Stimulated activated CD8-positive, alpha-beta memory T cell treated with anti-CD3 and anti-CD28 coated beads, Interleukin-12 subunit alpha, Interleukin-12 subunit beta, amount 100 ng/mL, for 4 hours (primary cell): ENCODE measurements at places on chromosomes 2 and 18.

DNA sequence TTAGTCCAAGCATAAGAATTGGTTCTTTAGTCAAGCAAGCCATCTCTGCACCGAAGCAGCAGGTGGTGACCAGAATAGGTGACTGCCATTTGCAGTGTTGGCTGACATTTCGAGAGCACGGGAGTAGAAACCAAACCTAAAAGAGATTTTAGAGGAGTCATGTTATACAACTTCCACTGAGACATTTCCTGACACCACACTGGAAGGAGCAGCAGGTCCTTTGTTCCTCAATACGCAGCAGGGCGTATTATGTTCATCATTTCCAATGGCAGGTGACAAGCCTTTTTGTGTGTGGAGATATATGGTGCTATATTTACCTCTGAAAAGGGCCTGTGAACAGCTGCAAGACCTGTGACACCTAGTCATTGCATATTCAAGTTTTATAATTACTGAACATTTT lies 418.8 kb upstream of the NETO1 start:
- no peak for DNase-seq

DNA sequence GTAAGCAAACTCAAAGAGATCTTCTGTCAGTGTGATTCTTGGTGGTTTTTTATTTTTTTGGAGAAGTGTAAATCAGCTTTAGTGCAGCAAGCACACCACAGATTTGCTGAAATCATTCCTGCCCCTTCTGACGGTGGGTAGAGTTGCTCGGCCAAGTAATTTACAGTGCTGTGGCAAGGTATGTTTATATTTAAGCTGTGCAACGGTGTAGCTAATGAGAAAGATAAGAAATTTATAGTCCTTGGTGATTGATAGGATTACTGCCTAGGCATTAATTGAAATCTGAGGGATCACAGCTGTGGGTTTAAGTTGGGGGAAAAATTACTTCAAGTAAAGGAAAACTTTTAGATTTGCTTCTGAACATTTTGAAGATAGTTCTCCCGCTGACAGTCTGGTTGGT lies 286.6 kb downstream of the AGAP1 start:
- DNase-seq = no peak

- DNase-seq = no peak
Observed at GRCh38 chr18:74856928-74857327, 259.3 kb downstream of the ZNF407 start.

GRCh38 chr2:60834270-60834717 lies 47.1 kb upstream of the REL start:
- no peak for DNase-seq

DNA sequence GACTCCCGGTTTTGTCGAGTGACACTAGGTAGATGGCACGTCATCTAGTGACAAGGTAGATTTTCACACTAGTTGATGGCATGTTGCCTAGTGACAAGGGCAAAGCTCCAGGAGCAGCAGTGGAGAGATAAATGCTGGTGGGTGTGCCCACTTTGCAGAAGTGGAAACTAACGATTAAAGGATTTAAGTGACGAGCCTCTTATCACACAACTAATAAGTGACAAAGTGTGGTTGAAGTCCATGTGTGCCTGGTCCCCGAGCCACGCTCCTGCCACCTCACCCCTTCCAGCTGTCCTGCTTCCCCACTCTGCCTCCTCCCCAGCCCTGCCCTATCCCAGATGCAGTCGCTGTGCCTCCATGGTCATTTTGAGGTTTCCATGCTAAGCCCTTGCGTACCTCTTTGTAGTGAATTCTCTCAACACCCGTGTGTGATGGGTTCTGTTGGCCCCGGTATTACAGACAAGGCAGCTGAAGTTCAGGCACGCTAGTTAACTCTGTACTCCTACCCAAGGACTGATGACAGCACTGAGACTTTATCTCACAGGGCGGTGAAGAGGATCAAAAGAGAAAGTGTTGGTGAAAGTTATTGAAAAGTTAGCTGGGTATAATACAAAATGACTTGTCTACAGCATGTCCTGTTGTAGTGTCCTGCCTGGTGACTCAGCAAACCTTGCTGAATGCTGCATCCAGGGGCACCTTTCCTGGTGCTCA lies 113.4 kb upstream of the GLI2 start:
- no peak for DNase-seq

GRCh38 chr2:96921561-96922319 lies 51.9 kb upstream of the SEMA4C start:
- DNase-seq = no peak

- DNase-seq = no peak
Observed at GRCh38 chr2:219553463-219553963, 9.7 kb downstream of the TMEM198 start.

GRCh38 chr2:191051177-191051576 lies 37.2 kb upstream of the STAT1 start:
- DNase-seq = no peak

- DNase-seq = no peak
Observed at GRCh38 chr2:214261683-214262082, 149.2 kb upstream of the VWC2L start.

GRCh38 chr2:239819974-239820555 lies 205.1 kb downstream of the NDUFA10 start:
- DNase-seq = no peak

GRCh38 chr2:122530814-122531213 lies 775.4 kb downstream of the TSN start:
- no peak for DNase-seq

DNA sequence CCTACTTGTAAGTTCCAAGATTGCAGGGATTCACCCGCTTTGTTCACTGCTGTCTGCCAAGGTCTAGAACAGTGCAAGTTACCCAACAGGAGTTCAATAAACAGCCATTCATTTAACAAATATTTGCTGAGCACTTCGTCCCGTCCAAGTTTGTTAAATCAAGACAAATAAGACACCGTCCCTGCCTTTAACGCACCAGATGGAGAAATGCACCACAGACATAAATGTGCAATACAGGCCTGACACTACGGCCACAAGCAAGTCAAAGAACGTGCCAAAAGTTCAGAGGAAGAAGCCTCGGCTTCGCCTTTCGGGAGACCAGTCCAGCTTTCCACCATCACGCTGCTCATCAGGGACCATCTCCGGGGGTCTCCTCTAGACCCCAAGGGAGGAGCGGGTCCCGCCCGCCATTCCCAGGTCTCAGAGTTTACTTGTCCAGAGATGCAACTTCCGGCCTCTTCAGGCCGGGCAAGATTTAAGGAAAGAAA lies 429 bp downstream of the C2orf76 start:
- no peak for DNase-seq

GRCh38 chr18:58861353-58861752 lies 3.3 kb upstream of the ZNF532 start:
- DNase-seq = no peak

- no peak for DNase-seq
Observed at GRCh38 chr2:200446612-200447011, 63.3 kb downstream of the KCTD18 start.

GRCh38 chr2:173734797-173735196 lies 230.4 kb downstream of the SP3 start:
- DNase-seq = no peak

GRCh38 chr2:108634576-108635160 lies 84.6 kb upstream of the RANBP2 start:
- no peak for DNase-seq

DNA sequence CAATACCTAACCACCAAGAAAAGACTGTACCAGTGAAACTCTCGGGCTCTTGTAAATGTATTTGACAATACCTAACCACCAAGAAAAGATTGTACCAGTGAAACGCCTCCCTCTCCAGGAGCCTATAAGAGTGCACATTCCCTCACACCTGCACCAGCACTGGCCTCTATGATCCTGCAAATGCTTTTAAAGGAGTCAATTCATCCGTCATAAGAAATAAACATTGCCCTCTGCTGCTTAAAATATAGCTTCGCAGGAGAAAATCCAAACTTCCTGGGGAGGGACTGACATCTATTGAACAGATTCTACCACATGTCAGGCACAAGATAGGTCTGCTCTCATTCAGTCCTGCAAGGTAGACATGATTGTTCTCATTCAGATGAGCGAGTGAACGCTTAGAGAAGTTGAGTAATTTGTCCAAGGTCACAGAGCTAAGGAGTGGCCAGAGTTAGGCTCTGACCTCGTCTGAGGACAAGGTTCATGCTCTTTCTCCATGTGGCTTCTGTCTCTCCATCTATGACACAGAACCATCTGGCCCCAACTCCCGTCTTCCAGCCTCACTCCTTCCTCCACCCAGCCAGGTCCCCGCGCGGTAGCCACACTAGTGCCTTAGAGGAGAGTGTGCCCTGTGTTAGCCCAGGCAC lies 38.7 kb downstream of the MCFD2 start:
- DNase-seq = no peak

- DNase-seq = no peak
Observed at GRCh38 chr2:85445316-85446295, 27.1 kb downstream of the SH2D6 start.

GRCh38 chr2:176178038-176178756 lies 10.3 kb upstream of the HOXD1 start:
- DNase-seq = no peak

- no peak for DNase-seq
Observed at GRCh38 chr2:8412082-8412481, 269.8 kb upstream of the ID2 start.

GRCh38 chr2:24402242-24403097 lies 42.1 kb upstream of the ITSN2 start:
- no peak for DNase-seq

- no peak for DNase-seq
Observed at GRCh38 chr2:47697000-47697601, 85.8 kb upstream of the MSH6 start.

DNA sequence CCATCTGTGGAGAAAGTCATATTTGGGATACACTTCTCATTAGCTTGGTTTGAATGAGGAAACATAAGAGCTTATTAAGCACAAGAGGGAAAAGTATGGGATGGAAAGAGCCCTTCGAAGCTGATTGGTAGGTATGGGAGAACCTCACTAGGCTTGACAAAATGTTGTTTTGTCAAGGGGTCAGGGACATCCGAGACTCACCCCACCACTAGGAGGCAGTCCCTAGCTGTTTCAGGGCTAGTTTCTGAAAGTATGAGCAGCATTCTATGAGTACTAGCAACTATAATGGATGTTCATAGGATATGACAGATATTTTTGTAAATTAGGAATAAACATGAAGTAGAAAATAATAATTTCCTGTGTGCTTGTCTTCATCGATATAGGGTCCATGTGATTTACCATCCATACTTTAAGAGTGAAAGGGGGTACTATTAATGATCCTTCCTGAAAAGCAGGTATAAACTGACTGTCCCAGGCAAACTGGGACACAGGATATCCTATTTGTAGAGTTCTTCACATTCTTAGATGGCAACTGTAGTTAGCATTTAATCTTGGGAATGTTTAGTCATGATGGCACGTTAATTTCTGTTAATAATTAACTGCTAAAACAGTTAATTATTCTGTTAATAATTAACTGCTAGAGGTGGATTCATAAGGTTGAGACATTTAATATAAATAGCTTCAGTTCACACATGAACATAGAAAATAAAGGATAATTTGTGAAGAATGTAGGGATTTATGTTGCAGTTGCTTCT lies 28.4 kb downstream of the OTX1 start:
- DNase-seq = no peak

DNA sequence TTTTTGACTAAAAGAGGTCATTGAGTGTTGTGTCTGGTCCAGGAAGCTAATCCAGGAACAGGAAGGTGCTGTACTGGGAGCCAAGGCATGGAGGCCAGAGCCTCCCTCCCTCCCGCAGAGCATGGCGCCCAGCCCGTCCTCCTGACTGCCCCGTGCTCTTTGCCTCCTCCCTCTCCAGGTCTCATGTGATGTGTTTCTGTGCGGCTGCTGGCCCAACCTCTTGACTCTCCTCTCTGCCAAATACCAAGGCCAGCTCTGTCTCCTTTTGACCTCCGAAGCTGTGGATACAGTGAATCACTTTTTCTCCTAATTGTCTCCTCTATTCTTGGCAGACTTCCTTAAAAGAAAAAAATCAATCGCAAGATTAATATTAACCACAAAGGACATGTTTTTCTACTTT lies 284.1 kb downstream of the PHLPP1 start:
- no peak for DNase-seq

DNA sequence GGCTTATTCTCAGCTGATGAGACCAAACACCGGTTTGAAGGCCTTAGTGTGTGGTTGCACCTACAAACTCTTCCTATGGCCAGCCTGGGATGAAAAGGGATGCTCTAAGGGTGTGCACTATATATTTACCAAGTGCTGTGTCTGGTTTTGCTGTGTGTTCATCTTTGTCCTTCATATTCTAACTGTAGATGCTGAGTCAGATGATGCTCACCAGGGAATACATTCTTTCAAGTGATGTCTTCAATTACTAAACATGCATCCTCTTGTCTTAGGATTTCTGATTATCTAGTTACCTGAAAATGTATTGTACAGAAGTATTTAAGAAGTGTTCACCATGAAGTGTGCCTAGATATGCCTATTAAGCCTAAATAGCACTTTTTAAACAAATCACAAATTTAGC lies 1111.6 kb upstream of the ZEB2 start:
- no peak for DNase-seq

DNA sequence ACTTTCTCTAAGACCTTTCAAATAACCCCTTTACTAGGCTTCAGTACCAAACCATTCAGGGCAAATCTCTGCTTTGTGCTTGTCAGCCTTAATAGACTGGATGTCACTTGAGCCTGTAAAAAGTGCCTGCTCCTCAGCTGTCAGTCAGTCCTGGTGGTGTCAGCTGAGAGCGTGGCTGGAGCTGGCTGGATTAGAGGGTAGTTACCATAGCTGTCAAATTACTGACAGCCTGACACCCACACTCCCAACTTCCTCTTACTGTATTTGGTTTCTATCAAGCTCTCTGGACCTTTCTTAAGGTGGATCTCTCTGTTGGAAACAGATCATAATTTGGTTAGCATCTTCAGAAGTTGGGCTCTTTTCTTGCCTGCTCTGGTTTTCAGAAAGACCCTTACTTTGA lies 371.4 kb upstream of the ATP5MC3 start:
- no peak for DNase-seq

DNA sequence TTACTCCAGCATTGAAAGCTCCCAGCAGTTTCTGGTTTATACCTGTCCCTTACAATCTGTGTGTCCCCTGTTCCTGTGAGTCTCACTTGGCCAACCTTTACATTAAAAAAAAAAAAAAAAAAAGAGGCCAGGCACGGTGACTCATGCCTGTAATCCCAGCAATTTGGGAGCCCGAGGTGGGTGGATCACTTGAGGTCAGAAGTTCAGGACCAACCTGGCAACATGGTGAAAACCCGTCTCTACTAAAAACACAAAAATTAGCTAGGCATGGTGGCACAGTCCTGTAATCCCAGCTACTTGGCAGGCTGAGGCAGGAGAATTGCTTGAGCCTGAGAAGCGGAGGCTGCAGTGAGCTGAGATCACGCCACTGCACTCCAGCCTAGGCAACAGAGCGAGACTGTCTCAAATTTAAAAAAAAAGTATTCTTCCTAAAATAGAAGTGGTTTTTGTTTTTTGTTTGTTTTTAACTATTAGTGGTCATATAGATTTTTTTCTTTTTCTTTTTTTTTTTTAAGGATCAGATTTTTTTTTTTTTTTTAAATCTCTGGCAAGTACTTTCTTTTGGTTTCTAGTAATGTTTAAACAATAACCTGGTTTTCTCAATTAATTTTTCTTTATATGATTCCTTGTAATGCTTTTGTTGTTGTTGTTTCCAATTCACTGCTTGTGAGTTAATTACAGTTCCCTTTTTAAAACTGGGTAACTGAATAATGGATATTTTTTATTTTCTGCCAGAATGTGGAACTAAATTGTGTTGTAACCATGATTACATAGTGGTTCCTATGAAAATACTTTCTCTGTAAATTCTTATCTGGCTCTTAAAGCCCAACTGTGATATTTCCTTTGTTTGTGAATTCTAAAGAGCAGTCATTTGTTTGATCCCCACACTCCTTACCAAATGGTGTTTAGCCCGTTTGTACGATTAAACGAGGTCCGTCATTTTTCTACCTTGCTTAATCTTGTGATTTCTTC lies 116.8 kb downstream of the CTAGE1 start:
- no peak for DNase-seq
